ENCODE measurements at places on chromosomes 12 and 14.

GRCh38 chr14:103894723-103895059, 33.6 kb upstream of the TDRD9 start:
- no peak for DNase-seq

GRCh38 chr12:49949866-49950265, 671 bp upstream of the AQP2 start:
- DNase-seq, result no peak

DNA sequence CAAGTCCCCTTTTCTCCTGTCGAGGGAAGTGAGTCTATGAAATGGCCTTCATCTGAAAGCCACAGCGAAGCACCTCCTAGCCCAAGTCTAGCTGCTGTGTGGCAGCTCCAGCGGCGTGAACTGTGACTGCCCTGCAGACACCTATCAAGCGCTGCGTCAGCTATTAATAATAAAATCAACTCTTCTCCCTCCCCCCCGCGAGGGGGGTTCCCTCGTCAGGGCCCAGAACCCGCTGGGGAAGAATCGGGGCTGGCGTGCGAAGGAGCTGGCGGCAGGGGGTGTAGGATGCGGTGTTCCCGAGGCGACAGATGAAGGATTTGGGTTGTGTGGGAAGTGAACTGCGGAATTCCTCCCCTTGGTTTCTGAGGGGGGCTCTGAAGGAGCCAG, 662 bp upstream of the ATP2A2 start:
- DNase-seq, result no peak

GRCh38 chr14:68734231-68734732, 58.6 kb downstream of the ZFP36L1 start:
- no peak for DNase-seq

DNA sequence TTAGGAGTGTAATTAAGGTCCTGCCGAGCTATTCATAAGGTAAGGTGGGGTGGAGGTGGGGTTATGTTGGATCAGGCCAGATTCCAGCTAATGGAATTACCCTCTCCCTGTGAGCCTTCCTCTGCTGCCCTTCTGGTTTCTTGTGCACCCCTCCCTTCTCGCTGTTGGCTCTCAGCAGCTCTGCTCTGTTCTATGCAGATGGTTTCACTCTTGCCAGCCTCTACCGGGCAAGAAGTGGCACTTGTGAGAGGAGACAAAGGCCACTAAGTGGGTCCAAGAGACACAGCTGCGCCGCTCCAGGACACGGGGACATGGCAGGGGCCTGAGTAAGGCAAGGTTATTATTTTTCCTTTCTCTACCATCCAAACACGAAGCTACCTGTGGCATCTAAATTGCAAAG, 334.4 kb downstream of the EMP1 start:
- DNase-seq, result no peak

DNA sequence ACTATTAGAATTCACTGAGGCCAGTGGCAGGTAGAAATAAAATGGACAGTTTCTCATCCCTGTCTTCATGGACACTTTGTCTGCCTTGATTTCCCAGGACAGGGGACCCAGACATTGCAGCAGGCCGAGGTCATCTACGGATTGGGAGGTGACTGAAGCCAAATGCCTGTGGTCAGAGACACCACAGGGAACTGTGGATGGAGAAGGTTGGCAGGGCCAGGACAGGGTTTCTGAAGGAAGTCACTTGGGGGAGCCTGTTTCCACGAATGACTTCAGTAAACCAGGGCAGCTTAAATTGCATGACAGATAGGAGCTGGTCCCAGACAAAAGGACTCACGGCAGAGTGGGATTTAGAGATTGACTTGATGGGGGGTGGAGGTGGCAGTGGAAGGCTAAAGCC, 224.9 kb downstream of the NTF3 start:
- no peak for DNase-seq

DNA sequence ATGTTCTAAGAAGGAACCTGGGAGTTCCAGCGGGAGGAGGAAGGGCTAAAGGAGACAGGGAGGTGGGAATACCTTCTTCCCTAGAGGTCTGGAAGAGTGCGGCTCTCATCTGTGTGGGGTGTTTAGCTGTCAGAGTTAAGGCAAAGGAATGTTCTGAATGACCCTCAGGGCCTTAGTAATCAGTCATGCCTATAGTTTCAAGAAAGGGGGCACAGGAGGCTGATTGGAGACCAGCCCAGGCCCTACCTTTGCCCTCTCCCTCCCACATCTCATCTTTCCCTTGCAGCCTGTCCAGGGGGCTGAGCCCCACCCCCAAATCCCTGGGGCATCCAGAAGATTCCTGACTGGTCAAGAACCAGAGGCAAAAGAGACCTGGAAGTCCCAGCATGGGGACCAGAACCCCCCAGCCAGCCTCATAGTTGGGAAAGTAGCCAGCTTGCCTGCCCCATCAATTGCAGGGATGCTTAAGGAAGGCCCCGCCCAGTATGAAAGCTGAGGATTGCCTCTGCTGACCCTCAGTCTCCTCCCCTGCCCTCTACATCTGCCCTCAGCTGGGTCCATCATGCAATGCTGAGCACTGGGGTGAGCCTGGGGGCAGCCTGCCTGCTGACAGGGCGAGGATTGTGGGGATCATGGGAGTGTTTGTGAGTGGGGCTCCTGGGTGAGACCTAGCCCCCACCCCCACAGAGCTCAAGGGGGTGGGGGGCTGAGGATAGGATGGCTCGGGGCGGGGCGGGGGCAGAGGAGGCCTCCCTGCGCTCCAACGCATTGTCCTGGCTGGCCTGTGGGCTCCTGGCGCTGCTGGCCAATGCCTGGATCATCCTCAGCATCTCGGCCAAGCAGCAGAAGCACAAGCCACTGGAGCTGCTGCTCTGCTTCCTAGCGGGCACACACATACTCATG, 1.8 kb downstream of the GPR162 start:
- no peak for DNase-seq

DNA sequence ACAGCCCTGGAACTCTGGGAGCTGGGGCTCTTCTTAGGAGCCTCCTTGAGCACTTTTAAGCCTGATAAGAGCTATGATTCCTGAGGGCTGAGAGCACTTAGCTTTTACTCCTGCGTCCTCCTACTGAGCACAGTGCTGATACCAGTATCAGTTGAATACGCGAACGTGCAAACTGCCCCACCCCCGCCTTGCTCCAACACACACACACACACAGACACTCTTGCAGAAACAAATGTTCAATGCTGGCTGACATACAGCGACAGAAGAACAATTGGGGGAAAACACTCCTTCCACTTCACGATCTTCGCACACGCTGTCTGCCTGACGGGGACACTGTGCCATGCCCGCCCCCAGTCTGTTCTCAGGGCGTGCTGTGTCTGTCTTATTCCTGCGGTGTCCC, 57.2 kb upstream of the DLK1 start:
- DNase-seq, result no peak

DNA sequence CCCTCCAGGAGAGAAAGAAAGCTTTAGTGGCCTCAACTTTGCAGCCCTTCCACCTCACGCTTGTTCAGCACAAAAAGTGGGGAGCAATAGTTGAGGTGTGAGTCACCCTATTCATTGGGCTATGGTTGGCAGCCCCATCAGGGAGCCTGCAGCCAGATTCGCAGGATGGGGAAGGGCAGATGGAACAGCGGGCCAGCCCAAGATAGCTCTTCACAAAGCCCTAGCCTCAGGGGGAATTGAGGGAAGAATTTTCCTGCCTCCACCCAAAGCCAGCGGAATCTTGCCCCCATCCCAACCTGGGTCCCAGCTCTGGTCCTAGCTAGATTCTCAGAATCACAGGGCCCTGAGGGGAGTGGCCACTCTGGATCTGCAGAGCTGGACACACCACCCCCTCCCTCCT, 3.6 kb upstream of the KRT5 start:
- no peak for DNase-seq

DNA sequence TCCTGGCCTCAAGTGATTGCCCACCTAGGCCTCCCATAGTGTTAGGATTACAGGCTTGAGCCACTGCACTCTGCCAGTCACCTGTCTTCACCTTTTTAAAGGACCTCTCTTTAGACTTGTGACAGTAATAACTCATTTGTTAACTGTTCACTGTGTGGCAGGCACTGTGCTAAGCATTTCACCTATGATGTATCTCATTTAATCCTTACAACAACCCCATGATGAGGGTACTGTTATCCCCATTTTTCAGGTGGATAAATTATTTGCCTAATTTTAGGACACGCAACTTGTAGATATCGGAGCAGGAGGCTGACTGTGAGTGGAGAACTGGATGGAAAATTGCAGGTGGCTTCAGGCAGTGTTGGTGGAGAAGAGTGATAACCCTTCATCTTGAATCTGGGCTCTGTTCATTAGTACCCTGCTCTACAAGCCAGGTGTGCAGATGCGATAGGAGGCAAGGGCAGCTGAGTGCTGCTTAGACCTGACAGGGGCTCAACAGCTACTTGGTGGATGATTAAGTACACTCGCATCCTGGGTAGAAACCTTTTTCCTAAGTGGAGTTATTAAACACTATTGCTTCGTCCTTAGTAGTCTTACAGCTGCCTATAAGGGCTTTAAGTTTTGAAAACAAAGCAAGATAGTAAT, 2.7 kb downstream of the TCTN1 start:
- no peak for DNase-seq

- no peak for DNase-seq
These were observed 20.2 kb downstream of the E2F7 start for GRCh38 chr12:77045183-77045582.

- DNase-seq, result no peak
These were observed 131.2 kb upstream of the MED13L start for GRCh38 chr12:116408489-116409250.

- DNase-seq, result no peak
These were observed 1.3 kb downstream of the TRAF3 start for GRCh38 chr14:102778338-102779083.

DNA sequence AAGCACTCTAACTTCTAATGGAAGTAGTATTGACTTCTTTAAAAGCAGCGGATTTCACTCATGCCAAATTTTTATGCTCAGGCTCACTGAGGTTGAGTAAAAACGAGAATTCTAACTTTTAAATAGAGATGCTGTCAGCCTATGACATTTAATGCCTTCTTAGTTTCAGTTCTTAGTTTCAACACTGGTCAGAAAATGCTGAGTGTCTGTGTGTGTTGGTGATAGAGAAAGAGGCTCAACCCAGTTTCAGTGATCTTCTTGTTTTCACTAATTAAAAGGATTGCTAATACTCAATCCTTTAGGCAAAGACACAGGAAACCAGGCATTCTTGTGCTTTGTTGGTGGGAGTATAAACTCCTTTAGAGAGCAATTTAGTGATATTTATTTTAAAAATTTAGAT, 31.0 kb downstream of the PEBP1 start:
- no peak for DNase-seq

DNA sequence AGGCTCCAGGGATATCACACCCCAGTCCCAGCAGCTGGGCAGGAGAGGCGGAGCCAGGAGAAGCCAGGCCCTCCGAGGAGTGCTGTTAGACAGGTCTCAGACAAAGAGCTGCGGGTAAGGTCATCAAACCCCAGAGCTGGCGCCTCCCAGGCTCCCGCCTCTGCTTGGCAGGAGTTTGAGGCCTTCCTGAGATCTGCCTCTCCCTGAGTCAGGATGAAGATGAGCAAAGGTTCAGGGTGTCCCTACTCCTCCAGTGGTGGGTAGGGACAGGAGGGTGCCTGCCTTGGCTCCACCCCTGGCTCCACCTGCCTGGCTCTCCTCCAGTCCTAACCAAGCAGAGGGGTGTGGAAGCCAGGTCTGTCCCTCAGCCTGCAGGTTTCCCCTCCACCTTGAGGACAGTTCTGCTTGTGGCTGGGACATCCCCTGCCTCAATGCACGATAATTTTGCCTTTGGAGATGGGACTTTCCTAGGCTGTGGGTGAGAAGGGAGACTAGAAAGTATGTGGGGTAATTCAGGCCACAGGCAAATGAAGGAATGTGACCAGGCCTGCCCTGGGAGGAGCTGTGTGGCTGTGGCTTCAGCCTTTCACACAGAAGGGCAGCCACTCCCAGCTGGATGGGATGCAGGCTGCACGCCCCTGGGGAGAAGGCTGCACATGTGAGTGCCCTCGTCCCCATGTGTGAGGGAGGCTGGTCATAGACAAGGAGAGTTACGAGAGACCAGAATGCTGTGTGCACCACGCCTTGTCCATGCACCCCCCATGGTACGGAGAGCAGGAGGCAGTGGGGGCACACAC, 2.2 kb downstream of the PLEKHG6 start:
- peak; percentile 47 for DNase-seq

GRCh38 chr14:72433511-72433910, 460.4 kb downstream of the DPF3 start:
- DNase-seq, result no peak

GRCh38 chr12:43288671-43289425, 263.2 kb downstream of the ADAMTS20 start:
- no peak for DNase-seq

DNA sequence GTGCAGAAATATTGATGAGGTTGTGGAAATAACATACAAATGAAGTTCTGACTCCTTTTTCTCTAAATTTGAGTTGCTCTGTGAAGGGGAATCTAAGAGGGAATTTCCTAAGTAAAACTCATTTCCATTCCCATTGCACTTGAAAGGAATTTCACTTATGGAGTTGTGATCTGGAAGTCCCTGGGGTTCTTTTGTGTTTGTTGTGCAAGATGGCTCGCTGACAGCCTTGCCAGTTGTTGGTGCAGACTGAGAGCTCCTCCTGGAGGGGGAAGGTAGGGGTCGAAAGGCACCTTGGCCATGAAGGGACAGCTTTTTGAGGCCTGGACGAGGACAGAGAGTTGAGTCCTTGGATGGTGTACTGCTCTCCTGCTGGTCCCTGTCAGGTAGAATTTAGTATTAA, 72.0 kb downstream of the C12orf56 start:
- peak; percentile 9 for DNase-seq

DNA sequence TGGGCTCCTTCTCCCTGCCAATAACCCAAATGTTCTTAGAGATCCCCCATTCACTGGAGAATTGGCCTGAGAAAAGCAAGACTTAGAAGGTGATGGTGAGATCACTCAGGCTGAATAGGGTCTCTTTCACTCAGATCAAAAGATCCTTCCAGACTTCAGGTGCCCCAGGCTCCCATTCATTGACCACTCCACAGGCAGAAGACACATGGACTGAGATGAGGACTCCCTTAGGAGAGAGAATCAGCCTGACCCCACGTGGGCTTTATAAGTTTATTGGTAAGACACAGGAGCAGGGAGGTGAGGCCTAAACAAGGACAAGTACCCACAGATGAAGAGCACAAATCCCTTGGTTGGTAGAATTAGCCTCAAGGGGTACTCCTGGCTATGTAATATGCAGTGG, 6.1 kb upstream of the KRT72 start:
- DNase-seq, result no peak

GRCh38 chr12:26727482-26728204, 105.4 kb downstream of the ITPR2 start:
- DNase-seq, result no peak

DNA sequence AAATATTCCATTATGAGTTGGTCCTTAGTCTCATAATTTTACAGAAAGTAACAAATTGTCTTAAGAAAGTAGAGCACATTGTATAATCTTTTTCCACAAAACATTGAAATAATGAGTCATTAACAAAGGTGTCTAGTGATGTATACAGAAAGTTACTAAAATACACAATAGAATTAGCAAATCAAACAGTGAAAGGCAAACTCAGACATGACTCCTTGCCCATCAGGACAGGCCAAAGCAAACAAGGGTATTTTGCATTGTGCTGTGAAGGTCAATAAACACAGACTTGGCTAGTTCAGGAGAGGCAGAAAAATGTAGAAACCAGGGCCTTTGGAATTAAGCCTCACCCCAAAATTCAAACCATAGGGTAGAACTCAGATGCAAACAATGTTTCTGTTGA, 37.3 kb downstream of the SIX4 start:
- DNase-seq, result no peak

All from SK-N-DZ (cell line).